ENCODE measurements at places on chromosomes 2 and 18.
A peak's percentile ranks its signal among the peaks of the same experiment; 100 is the strongest.

GRCh38 chr2:46101557-46102220, 195.5 kb upstream of the EPAS1 start:
- no peak for DNase-seq

- no peak for DNase-seq
These were observed 19.7 kb downstream of the ILKAP start for GRCh38 chr2:238183821-238184220.

GRCh38 chr2:121182520-121182919, 102.5 kb downstream of the TFCP2L1 start:
- no peak for DNase-seq

- DNase-seq, result no peak
These were observed 183.5 kb upstream of the ZNF521 start for GRCh38 chr18:25535495-25535894.

- no peak for DNase-seq
These were observed 85.1 kb downstream of the LAMA1 start for GRCh38 chr18:7032537-7032936.

GRCh38 chr18:54604211-54604610, 13.2 kb downstream of the DYNAP start:
- no peak for DNase-seq

GRCh38 chr2:43438858-43439655, 156.8 kb downstream of the THADA start:
- peak; percentile 53 for DNase-seq

GRCh38 chr2:192948316-192948715, 753.6 kb upstream of the TMEFF2 start:
- DNase-seq, result no peak

- peak; percentile 49 for DNase-seq
These were observed 86.7 kb downstream of the C18orf54 start for GRCh38 chr18:54444319-54444914.

- peak; percentile 40 for DNase-seq
These were observed 1041.4 kb upstream of the FANCL start for GRCh38 chr2:59282374-59283057.

DNA sequence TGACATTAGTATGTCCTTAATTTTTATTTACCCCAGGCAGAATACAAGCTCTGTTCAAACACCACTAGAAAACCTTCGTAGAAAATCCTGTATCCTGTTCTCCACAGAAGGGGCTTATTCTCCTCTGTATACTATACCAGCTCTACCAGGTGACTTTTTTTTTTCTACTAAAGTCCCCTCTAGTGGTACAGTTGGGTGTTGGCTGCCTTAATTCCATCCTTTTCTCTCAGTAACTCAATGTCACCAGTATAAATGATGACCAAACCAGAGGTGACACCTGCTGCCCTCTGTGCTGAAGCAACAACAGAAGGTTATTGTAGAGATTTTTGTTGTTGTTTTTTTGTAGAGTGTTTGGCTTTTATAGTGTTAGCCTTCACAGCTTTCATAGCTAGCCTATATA, 1322.0 kb downstream of the LRP1B start:
- DNase-seq, result no peak

DNA sequence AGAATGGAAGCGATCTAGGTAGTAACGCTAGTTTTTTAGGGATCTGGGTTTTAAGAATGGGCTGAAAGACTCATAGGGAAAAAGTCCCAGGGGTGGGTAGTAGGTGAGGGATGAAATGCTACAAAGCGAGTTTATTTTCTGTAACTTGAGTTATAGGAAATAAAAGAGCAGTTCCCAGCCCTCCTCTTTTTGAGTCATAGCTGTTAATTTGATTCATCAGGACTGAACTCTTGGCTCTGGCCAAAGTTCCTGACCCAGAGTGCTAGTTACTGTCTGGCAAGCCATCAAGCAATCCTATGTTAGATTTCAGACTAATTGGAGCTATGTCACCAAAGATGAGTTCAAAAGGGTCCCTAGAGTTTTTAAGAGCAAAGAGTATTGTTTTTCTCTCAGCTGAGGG, 17.4 kb upstream of the NOSTRIN start:
- no peak for DNase-seq

DNA sequence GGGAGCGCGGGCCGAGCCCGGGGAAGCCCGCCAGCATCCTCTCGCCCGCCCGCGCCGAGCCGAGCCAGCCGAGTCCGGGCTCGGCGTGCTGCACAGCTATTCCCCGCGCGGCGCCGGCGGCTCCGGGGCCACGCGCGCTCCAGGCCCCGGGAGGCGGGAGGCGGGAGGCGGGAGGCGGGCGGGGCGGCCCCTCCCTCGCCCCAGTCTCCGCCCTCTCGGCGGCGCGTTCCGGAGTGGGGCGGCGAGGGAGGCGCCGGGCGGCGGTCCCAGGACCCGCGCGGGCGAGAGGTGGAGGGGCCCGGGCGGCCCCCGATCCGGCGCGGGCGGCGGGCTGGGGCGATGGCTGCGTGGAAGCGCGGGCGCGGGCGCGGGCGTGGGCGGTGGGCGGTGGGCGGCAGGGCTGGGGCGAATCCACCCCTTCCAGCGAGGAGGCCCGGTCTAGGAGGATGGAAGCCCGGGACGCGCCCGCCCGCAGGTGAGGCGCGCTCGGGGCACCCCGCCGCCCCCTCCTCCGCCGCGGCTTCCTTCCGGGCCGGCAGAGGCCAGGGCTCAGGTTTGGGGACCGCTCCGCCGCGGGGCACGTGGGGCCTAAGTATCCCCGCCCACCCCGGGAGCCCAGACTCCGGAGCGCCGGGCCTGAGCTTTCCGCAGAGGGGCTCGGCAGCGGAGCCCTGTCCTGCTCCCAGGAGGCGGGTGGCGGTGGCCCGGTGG, at the start of gene ADCY3:
TSS of gene ADCY3 (minus strand) at position 140 of the 711 bp plus-strand sequence. CDS start 1,250 bp downstream, outside the sequence.
- DNase-seq, result no peak

GRCh38 chr18:12032786-12033642, 51.7 kb downstream of the IMPA2 start:
- no peak for DNase-seq

GRCh38 chr18:13303756-13304364, 85.3 kb downstream of the LDLRAD4 start:
- no peak for DNase-seq

DNA sequence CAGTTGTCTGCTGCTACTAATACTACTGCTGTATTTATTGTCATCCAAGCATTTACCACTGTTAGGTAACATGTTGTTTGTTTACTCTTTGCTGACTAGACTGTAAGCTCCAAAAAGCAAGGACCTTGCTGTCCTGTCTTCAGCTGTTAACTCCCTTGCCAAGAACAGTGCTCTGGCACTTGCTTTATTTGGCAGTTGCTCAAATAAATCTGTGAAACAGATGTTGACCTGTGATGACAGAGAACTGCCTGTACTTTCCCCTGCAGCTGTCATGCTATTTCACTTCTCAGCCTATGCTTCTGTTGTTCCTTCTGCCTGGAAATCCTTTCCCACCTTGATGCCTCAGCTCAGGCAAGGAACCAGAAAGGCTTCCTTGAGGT, 181.2 kb downstream of the ATAD2B start:
- peak; percentile 31 for DNase-seq

DNA sequence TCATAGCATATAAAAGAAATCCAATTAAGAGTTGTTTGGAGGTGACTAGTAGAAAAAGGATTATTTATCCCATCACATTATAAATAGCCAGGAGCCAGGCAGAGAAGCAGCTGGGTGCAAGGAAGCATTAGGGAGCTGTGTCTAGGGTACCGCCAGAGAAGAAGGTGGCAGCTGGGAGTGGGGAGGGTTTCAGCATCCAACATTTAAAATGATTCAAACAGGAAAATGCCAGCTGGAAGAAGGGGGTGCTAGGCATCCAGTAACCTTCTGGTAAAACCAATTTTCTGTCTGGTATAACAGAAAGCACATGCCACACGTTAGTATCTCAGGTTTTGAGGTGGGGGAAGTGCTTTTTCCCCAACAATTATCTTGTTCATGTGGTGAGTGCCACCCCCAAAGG, 452.4 kb downstream of the ZEB2 start:
- DNase-seq, result no peak

- no peak for DNase-seq
These were observed 4.0 kb downstream of the DOK1 start for GRCh38 chr2:74558284-74559230.

DNA sequence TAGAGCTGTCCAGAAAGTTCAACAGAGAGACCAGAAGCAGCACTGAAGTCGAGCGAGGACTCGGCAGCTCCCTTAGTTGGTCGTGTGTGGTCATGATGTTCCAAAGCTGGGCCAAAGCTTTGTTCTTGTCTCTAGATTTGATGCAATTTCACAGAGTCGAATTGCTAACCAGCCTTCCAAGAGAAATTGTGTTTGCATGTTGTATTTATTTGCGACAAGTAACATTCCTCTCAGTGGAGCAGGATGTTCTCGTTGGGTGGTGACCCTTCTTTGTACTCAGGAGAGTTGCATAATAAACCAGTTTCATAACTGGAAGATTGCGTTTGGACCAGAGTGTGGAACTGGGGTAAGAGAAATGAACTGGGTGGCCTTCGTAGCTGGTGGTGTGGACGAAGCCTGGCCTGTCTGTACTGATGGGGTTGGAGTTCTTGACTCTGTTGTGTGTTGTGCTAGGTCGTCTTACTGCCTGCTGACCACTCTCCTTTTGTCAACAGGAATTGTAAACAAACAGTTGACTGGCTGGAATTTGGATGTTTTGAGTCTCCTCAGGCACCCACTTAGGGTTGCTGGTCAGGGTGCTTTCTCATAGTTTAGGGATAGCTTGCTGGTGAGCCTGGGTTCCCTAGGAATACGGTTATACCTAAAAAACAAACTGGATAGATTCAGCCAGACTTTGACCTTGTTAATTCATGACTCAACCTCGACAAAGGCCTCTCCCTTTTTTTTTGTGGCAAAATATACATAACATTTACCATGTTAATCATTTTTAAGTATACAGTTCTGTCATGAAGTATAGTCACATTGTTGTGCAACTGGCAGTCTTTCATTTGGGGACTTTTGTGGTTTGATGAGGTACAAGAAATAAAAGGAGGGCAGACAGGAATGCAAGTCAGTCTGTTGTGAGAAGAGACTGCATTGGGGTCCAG, 28.9 kb upstream of the TOGARAM2 start:
- DNase-seq, result no peak

GRCh38 chr2:217994776-217995274, 8.0 kb downstream of the TNS1 start:
- DNase-seq, result no peak

- DNase-seq, result no peak
These were observed 8.2 kb downstream of the TTC32 start for GRCh38 chr2:19893520-19894133.

GRCh38 chr18:61876899-61877298, 15.9 kb downstream of the RNF152 start:
- no peak for DNase-seq

- no peak for DNase-seq
These were observed 57.2 kb downstream of the TSHZ1 start for GRCh38 chr18:75267643-75268363.

GRCh38 chr18:71045331-71046065, 756.7 kb downstream of the SOCS6 start:
- no peak for DNase-seq

- DNase-seq, result no peak
These were observed 238.6 kb downstream of the PTH2R start for GRCh38 chr2:208645226-208645625.

GRCh38 chr18:13615432-13615861, 110.9 kb downstream of the FAM210A start:
- DNase-seq, result no peak

DNA sequence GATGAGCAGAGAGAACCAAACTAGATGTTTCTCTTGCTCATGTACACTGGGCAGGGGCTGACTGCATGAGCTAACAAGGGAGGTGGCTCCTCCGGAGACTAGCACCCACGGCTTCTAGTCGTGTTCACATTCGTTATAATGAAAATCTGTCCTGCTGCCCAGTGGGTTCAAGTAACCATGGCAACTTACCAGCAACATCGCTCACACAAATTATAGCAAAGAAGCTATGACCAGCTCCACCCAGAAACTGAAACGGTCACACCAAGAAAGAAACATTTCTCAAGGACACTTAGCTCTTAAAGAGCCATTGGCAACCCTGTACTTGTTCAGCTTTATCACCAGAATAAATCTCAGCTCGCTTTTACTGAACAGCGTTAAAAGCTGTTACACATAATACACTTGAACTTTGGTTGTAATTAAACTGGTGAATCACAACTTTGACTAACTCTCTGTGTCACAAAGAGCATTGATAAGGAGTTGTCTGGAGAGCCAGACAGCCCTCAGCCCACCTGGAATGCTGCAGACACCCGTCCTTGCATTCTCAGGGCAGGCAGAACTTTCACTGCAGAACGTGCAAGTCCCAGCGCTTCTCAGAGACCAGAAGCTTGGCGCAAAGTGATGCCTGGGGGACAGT, 141.2 kb downstream of the PID1 start:
- DNase-seq, result peak; percentile 61

GRCh38 chr2:95313296-95314131, 16.4 kb downstream of the KCNIP3 start:
- DNase-seq, result no peak

GRCh38 chr18:53489266-53489665, 735.2 kb downstream of the MBD2 start:
- no peak for DNase-seq

DNA sequence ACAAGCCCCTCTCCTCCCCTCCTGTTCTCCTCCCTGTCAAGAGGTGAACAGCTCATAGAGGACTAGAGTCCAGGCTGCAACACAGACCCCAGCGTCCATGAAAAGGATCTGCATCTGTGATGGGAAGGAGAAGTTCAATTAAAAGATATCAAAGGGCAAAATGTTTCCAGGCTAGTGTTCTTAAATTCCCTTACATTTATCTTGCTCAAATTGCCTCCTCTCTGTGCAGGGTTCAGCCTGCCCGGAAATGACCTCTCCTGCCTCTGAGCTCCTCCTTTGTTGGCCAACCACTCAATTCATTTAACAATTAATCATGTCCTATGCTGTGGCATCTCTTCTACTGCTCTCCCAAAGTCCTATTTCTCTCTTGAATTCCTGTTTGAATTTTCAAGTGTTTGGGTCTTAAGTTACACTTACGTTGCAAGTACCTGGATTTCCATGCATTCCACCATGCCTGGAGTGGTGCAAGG, 105.3 kb downstream of the TSN start:
- no peak for DNase-seq

DNA sequence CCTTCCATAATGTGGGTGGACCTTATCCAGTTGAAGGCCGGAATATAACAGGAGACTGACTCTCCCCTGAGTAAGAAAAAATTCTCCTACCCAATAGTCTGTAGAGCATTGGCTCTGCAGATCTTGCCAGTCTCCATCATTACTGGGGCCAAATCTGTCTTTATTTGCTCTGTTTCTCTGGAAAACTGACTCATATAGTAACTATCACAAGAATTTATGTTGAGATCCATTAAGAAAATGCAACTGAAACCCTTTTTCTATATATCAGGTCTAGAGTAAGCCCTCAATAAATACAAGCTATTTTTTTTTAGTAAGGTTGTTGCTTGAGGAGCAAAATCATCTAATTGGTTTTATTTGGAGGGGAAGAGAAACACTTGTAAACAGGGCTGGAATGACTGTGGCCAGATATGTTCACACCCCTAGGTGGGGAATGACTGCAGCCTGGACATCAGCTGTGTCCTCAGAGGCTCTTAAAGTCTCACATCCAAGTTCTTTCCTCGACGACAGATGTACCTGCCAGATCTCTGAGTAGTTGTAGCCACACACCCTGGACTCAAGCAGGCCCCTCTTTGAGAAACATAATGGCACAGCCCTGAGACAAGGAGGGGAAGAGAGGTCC, 339.7 kb downstream of the TNS1 start:
- DNase-seq, result no peak

- DNase-seq, result no peak
These were observed 138.7 kb downstream of the CERS6 start for GRCh38 chr2:168594778-168595177.

GRCh38 chr2:44680424-44680971, 261.0 kb upstream of the SIX3 start:
- no peak for DNase-seq
